Hematopoietic multipotent progenitor cell (in vitro differentiated cells): ENCODE measurements at places on chromosomes 2 and 18. TPM values are rescaled to one million over a fixed set of nuclear protein-coding genes. Genes with fewer than 3 reads are reported as not detected.
A peak's percentile ranks its signal among the peaks of the same experiment; 100 is the strongest.

DNA sequence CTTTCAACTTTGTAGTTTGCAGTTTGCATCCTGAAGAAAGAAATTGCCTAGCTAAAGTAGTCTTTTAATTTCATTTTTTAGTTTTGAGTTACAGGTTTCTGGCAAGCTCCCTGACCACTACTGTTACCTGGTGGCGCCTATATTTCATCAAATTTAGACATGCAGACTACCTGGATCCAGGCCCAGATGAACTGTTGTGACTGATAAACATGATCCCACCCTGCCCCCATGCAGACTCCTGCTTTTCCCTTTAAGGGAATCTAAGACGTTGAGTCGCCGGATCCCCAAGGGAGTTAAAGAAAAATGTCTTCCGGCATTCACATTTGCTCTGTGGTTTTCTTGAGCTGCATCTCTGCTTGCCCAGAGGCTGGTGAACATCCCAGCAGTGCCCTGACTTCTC lies 22.2 kb downstream of the METAP1D start:
- DNase-seq, result no peak

DNA sequence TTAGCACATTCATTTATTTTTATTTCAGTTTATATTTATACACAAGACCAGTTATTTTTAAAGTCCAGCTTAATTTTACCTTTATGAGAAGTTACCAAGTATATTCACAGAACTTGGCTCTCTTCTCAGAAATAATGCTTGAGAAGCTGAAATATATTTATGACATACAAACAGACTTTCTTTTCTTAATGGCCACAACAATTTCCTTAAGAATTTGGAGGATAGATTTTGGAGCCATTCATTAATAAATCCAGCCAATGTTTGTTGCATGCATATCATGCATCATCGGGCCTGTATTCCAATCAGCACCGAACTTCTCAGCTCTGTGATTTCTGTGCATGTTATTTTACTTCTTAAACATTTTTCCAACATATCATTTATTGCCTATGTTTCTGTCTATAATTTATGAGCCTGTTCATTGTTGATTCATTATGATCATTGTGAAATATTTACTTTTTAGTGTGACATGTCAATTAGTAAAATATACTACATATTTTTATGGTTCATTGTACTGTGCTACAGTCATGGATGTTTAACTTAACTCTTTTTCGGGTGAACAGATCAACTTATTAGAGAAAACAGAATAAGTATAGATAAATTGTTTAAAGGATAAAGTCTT lies 3.5 kb downstream of the GULP1 start:
- DNase-seq, result no peak

DNA sequence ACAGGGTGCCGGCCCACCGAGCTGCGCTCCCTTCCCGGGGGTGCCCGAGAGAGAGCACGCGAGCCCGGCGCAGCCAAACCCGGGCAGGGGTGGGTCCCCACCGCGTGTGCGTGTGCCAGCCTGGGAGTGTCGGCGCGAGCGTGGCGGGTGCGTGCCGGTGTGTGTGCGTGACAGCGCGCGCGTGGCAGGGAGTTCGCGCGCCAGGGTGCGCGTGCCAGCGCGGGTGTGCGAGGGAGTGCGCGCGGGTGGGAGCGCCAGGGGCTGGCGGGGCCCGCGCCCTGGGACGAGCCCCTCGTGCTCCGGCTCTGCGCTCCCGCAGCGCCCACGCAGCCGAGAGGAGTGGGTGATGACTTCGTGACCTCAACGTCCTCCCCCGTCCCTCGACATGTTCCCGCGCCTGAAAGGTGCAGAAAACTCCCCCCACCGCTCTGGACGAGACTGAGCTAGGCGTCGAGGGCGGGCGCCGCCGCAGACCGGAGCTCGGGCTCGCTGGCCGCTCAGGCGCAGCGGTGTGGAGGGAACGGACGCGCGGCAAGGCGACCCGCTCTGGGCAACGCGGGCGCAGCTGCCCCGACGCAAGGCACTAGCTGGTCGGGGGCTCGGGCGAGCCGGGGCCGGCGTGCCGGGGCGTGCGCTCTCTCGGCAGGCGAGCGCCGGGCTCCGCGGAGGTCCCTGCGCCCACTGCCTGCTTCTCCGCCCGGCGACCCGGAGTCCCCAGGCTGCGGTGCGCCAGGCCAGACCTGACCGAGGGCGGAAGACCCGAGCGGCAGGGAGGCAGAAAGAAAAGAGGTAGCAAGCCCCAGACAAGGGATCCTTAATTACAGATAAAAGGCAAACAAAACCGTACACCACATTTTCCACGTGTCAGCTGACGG lies 582.8 kb downstream of the ZEB2 start:
- peak; percentile 20 for DNase-seq

- DNase-seq, result no peak
Measured at GRCh38 chr2:96154506-96155380, 9.5 kb upstream of the DUSP2 start.

- DNase-seq, result no peak
Measured at GRCh38 chr2:240933966-240934700, 28.0 kb downstream of the CROCC2 start.

DNA sequence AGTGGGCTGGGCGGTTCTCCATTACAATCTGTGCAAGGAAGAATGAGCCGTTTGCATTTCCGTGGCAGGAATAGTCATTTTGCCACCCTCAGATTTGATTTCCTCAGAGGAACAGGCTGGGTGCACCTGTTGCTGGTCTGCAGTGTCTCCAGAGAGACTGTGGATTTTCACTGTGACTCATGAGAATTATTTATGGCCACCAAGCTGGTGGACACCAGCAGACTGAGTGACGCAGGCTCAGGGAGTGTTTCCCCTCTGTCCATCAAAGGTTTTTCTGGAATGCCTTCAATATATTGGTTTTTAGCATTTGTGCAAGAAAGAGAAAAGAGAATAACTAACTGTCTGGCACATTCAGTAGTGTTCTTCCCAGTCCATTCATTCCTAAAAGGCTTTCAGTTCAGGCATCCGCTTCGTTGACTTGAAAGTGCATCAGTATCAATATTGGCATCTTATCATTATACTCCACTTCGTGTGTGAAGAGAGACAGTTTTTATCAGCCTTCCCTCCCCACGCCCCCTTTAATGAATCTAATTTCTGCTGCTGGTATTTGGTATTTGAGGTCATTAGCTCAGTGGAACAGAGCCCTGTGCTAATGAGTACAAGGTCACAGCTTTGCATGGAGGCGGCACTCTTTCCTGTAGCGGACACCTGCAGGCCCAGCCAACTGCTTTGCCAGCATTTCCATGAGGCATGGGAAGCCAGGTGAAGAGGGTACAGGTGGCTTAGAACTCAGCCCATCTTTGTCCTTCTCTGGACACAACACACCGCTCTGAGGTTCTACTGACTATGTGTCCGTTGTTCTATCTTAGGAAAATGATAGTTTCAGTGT lies 39.9 kb downstream of the PRKCE start:
- no peak for DNase-seq

GRCh38 chr2:28408764-28409599 lies 16.3 kb downstream of the FOSL2 start:
- peak; percentile 54 for DNase-seq

DNA sequence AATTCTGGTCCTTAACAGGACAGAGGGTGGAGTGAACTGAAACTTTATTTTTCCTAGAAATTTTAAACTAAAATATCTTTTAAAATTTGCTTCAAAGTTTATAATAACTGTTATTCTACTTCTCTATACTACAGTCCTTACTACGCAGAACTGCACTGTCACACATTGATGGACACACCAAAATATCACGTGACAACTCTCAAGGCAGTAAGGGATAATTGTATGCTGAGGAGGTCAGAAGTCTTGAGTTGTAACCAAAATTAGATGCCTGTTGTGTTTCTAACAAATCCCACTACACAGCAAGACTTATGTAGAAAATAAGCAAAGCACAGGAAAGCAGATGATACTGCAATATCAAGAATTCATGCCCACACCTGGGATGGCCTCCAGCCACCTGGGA lies 76.3 kb downstream of the CHST9 start:
- DNase-seq, result no peak

DNA sequence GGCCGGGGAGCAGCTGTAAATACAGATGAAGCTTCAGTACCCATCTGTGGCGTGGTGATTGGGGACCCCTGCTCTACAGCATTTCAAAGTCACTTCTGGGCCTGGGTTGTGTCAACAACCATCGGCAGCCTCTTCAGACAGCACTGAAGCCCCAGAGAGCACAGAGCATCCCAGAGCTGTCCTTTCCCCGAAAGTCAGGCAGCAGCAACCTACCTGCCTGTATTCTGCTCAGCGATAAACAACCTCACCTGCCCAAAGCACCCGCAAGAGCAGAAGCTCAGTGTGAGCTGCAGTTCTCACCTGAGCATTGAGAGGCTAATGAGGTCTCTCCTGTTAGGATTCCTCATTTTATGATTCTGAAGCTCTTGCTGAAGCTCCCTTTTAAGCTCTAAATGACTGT lies 19.3 kb downstream of the TRABD2A start:
- no peak for DNase-seq

DNA sequence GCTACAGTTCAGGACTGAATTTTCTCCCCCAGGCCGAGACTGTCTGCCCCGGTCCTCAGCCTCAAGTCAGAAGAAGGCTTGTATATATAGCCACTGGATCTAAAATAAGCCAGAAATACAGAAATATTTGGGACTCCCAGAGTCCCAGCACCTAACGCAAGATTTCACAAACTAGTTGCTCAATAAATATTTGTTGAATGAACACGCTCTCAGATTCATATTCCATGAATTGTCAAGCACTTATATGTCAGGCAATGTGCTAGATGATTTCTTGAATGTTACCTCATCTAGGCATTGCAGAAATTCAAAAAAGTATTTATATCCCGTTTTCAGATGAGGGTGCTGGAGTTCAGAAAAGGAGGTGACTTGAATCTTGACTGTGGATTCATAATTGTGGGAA lies 163.7 kb upstream of the KLHL29 start:
- DNase-seq, result no peak

DNA sequence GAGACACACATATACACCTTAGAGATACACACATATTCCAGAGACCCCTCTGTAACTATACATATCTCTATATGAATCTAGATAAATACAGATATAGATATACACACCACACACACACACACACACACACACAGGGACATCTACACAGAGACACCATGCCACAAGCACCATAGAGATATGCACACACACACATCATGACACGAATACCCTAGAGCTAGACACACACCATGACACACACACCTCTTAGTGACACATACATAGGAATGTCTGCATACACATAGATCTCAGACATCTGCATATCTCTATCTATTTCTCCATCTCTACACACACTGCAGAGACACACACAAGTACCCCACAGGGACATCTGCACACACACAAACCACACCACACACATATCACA lies 270.0 kb downstream of the CYRIA start:
- no peak for DNase-seq

GRCh38 chr2:102285368-102285767 lies 26.0 kb upstream of the IL1RL1 start:
- no peak for DNase-seq

DNA sequence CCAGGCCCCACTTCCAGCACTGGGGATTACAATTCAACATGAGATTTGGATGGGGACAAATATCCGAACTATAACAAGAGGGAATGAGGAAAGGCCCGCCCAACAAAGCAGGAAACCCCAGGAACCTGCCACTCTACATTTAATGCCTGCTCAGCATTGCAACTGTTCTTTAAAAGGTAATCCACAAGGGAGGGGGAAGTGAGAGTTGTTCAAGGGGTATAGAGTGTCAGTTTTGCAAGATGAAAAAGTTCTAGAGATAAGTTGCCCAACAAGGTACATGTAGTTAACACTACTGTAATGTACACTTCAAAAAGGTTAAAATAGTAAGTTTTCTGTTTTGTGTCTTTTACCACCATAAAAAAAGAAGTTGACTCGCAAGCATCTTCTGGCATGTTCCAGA lies 137.6 kb downstream of the MBD2 start:
- DNase-seq, result no peak

DNA sequence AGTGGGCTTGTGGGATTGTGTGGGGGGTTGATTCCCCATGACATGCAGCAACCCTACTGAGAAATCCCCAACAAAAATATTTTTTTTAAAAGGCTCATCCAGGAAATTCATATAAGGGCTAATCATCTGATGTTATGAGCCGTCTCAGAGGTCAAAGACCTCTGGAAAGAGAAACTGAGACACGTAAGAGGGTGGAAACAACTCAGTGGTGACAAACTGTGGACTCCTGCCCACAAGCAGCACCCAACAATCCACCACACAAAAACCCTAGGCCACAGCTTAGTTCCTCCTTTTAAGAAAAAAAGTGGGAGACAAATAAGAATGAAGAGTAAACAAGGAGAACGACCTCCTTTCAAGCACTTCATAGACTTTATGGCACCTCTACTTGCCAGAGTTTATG lies 1096.1 kb upstream of the NRXN1 start:
- DNase-seq, result no peak

GRCh38 chr2:3545788-3546478 lies 12.2 kb downstream of the RNASEH1 start:
- DNase-seq, result no peak

DNA sequence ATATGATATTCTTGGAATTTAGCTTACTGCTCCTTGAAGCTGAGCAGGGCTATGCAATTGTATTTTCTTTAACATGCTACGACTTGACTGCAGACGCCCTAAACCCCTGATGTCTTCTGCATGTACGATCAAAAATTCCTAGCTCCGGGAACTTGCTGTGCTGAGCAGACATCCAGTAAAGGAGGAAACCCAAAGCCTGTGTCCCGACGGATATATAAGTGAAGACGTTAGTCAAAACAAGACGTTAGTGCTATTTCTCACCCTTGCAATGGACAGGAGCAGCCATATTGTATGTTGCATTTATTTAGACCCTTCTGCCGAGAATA lies 51.5 kb downstream of the SETBP1 start:
- DNase-seq, result no peak

GRCh38 chr2:97752342-97753334 lies 39.3 kb downstream of the ZAP70 start:
- no peak for DNase-seq

- no peak for DNase-seq
Measured at GRCh38 chr2:189657867-189658266, 3.4 kb upstream of the ASNSD1 start.

DNA sequence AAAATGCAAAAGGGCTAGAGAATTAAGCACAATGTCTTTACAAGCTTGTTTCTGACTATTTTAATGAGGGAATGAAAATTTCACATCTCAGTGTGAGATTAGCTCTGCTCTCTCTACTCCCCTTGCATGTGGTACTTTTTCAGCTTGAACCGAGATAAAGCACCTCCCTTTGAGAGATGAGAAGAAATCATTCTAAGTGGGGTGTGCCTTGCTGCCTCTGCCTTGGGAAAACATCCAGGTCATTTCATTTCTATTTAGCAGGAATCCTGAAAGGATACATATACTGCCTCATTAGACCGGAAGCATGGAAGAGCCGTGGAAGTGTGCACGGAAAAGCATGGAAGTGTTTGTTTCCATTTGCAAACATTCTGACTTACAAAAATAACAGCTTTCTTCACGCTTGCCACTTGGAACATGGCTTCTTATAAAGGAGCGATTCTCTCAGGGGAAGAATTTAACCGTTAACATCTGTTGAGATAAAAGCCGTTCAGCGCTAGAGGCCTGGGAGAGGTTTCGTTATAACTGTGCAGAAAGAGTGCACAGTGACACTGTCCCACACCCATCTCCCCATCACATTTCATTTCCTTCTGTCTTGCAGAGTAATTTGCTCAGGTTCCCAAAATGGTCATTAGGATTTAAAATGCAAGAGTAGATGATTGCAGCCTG lies 16.7 kb downstream of the NOSTRIN start:
- no peak for DNase-seq

AMER3 gene
- under 0.01 TPM for total RNA-seq

TMEM150A gene
- total RNA-seq, result 21.5 TPM

ANKAR gene
- total RNA-seq, result 9.4 TPM

CPLX4 gene
- not detected for total RNA-seq

WNT10A gene
- total RNA-seq, result 1.1 TPM

GCKR gene
- total RNA-seq, result under 0.01 TPM

PIEZO2 gene
- total RNA-seq, result 1.3 TPM

BOLA3 gene
- total RNA-seq, result 5.7 TPM

RPRM gene
- under 0.01 TPM for total RNA-seq
